ENCODE measurements at places on chromosomes 7 and 10.

- no peak for DNase-seq
Observed at GRCh38 chr10:11440250-11441150, 170.9 kb downstream of the USP6NL start.

DNA sequence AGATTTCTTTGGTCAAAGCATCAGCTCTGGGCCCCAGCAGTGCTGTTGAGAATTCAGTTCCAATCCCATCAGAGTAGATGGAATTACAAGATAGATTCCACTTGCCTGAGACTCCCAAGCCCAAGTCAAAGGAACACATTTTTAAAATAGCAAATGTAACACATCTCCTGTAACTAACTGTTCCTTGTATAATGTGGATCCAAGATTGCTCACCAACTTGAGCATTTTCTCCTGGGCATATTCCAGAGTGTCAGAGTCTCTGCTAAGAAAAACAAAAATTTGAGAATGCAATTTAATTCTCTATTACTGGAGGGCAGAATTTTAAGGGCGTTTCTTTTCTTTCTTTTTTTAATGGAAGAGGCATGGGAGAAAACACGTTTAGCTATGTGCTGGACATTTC lies 136.7 kb downstream of the NEBL start:
- no peak for DNase-seq

GRCh38 chr7:131546126-131546525 lies 10.3 kb downstream of the PODXL start:
- no peak for DNase-seq

DNA sequence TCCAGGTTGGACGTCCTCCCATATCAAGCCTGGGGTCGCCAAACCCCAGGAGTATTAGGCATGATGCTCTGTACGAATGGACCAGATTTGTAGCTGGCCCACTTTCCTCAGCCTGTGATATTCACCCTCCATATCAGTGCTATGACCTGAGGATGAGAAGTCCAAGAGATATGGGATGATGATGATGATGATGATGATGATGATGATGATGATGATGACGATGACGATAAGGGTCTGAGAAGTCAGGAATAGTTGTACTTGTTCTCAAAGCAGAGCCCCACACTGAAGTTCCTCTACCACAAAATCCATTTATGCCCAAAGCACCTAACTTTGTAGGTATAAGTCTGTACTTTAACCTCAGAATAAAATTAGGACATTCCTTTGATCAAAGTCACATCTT lies 50.7 kb downstream of the AMPH start:
- no peak for DNase-seq

DNA sequence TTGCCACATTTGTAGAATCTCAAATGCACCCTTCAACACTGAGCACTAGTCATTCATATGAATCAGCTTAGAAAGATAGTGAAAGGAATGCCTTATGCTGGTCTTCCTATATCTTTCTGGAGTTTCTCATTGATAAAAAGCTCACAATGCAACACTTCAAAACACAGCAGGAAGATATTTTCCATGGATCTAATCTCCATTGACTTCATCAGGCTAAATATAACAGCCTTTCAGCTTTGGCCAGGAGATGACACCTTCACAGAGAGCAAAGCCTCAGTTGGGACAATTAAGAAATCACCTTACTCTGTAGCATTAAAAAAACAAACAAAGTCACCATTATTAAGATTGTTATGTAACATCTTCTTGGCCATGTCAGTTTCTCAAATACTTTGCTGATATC lies 6.7 kb downstream of the NRP1 start:
- DNase-seq = no peak

GRCh38 chr10:90130321-90131086 lies 429.1 kb downstream of the KIF20B start:
- DNase-seq = no peak

GRCh38 chr10:93590638-93591037 lies 10.4 kb downstream of the RBP4 start:
- no peak for DNase-seq

GRCh38 chr7:4022265-4022664 lies 659.8 kb upstream of the FOXK1 start:
- no peak for DNase-seq

DNA sequence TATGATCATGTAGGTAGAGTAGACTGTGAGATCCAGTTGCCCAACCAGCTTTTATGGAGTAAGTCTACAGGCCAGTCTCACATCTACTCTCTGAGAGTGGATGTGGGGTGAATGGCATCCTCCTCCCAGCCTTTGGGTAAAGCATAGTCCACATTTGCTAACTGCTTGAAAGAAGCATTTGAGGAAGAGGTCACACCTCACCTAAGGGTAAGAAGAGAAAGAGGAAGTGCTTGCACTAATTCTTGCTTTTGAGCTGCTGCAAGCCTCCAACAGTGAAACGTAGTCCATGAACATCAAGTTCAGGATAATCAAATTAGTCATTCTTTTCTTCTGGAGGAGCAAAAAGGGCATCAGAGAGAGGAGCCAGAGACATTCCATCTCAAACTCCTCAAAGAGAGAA lies 93.9 kb upstream of the AGR3 start:
- no peak for DNase-seq

GRCh38 chr7:17488829-17489228 lies 190.4 kb downstream of the AHR start:
- DNase-seq = no peak

DNA sequence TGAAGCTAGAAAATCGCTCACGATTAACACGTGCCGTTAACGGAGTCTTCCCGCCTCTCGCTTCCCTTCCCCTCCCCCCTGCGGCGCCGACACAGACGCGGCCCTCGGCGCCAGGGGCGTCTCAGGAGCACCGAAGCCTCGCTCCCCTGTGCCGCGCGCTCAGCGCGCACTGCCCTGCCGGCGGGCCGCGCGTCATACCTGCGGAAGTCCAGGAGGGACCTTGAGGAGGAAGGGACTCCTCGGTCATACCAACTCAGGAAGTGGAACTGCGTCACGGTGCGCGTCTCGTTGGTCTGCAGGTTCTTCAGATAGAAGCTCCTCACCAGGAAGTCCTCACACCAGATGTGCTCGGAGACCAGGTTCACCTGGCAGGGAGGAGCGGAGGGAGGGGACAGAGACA lies 239.6 kb downstream of the DNAJB6 start:
- DNase-seq = peak; percentile 71

- DNase-seq = no peak
Observed at GRCh38 chr7:147510923-147511322, 1079.6 kb upstream of the C7orf33 start.

DNA sequence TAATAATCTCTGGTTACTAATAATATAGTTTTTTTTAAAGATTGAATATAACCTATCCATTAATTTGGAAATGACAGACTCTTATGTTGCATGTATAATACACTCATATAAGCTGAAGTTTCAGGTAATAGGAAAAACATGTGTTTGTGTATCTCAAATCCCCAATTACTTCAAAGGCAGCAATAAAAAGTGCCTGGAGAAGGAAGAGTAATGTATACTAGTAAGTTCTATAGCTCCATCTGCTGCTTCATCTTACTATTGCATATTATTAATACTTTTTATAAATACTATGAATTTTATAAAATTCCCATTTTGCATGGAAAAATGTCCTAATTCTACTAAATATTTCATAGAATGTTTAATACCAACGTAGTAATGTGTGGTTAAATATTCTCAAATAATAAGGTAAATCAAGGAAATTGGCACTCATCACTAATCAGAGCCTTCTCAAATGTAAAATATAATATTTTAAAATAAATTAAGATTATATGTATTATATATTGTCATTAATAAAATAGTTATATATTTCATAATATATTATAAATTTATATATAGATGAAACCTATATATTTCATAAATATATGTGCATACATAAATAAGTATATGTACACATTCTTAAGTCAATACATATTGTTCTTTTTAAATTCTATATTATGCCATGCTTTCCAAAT lies 311.9 kb downstream of the HGF start:
- no peak for DNase-seq

DNA sequence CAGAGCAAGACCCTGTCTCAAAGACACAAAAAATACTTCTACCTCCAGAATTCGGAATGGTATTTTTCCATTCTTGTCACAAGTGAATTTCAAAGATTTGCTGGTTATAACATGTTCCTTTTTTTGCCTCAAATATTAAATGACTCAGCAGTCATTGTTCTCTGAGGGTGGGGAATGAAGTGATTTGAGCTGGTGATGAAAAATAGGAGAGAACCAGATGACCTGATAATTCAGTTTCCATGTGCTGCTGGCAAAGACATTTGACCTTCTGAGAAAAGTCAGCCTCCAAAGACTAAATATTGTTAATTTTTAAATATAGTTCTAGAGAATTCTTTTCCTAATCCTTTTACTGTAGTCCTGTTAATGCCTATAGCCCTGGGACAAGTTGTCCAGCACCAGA lies 78.9 kb downstream of the CACNB2 start:
- DNase-seq = no peak

GRCh38 chr7:17181482-17181881 lies 117.0 kb upstream of the AHR start:
- DNase-seq = no peak

GRCh38 chr7:96679886-96680285 lies 29.8 kb downstream of the SEM1 start:
- no peak for DNase-seq

GRCh38 chr10:32889631-32890212 lies 68.3 kb downstream of the ITGB1 start:
- no peak for DNase-seq

DNA sequence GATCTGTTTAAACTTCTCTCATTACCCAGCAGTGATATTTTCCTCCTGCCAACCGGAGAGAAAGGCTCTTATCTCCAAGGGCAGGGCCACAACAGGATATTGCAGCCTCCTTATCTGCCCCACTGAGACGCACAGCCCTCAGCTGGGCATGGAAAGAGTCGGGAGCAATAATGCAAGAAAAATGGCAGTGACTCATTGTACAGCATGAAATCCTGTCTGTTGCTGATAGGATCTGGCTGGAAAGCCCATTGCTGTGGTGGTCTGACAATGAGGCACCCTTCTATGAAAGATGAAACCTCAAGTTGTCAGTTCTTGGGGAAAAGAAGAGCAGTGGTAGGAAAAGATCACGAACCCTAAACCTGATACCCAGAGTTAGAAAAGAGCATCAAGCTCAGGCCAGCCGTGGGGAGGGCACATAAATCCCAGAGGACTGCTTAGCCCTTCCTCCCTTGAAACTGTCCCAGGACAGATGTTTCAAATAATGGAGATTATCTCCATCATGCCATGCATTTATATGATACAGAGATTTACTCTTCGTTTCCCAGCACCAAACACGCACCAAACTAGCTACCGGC lies 47.0 kb upstream of the FIGNL1 start:
- no peak for DNase-seq

GRCh38 chr7:65962033-65962432 lies 20.0 kb downstream of the GUSB start:
- no peak for DNase-seq

DNA sequence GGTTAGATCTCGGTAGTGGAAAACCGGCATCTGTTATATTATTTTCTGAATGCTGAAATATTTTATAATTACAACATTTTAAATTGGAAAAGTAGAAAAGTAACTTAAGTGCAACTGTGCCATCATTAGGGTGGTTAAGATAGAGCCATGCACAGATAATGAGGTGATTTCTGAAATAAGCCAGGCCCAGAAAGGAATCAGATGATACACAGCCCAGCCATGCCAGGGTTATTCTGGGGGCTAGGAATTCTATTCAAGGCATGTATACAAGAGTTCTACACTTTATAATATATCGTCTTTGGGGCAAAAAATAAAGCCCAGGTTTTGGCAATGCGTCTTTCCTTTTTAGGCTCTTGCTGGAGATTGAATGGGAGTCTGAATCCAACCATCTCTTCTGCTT lies 128.7 kb downstream of the ITGB8 start:
- DNase-seq = no peak

GRCh38 chr7:24717247-24717622 lies 40.0 kb downstream of the GSDME start:
- DNase-seq = peak; percentile 36

GRCh38 chr10:69647819-69648218 lies 17.8 kb downstream of the FAM241B start:
- no peak for DNase-seq

DNA sequence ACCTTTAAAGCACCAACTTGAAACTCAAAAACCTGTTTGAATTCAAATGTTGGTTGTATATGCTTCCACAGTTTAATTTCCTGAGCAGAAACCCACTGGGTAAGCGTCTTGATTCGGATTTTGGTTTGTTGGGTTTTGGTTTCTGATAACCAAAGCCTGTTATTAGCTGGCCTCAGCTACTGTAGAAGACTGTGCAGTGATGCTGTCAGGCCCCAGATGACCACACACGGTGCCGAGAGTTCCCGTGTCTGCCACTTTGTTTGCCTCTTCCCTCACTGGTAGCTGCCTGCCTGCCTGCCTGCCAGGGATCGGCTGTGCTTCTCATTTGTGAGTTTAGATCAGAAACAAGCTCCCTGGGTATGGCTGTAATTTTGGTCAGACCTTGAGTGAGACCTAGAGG lies 5.6 kb downstream of the MDH2 start:
- DNase-seq = no peak

DNA sequence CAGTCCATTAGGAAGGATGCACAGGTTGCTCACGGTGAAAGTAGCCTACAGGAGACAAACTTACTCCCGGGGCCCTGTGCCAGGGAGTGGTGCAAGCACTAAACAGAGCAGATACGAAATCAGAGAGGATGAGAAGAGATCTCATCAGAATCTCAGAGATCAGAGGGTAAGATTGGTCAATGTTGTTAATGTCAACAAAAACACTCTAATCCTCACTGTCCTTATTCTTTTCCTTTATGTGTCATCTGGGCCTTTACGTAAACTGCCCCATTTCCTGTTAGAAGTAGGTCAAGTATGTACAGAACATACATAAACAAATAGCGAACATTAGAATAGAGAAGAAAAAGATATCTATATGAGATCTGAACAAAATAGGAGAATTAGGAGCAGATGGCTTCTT lies 163.1 kb downstream of the PPP1R17 start:
- no peak for DNase-seq

- DNase-seq = no peak
Observed at GRCh38 chr10:119997429-119997828, 104.9 kb downstream of the SEC23IP start.

- no peak for DNase-seq
Observed at GRCh38 chr10:131312478-131312836, 936 bp upstream of the TCERG1L start.

- no peak for DNase-seq
Observed at GRCh38 chr10:98338896-98339295, 70.9 kb upstream of the LOXL4 start.

All from ureter (tissue), 1 donor.